CD4-positive, alpha-beta memory T cell (primary cell): ENCODE measurements at places on chromosomes 3 and 15. TPM values are rescaled to one million over a fixed set of nuclear protein-coding genes. Genes with fewer than 3 reads are reported as not detected.
A peak's percentile ranks its signal among the peaks of the same experiment; 100 is the strongest.

GRCh38 chr3:139870000-139870675, 64.8 kb upstream of the CLSTN2 start:
- no peak overlapping the region for H3K4me3 ChIP-seq
- H3K4me1 ChIP-seq, result no peaks in the 10 kb centered on the region
- no peaks in the 10 kb centered on the region for H3K27me3 ChIP-seq
- DNase-seq, result no peak

DNA sequence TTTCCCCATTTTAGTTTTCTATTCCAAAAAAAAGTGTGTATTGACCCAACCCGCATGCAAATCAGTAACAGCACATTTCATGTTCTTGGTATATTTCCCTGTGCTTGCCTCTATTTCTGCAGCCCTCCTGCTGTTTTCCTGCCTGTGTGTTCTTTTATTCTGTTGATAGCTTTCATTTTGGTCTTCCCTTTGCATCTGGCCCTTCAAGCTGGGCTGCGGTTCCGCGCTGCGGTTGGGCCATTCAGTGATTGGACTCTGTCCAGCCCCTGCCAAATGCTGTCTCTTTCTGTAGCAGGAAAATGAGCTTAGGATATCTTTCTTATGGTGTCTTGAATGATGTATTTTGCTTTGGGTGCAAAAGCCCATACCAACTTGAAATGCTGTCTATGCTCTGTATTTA, 49.9 kb downstream of the ZNF621 start:
- no peak overlapping the region for H3K27ac ChIP-seq
- no peaks in the 10 kb centered on the region for H3K36me3 ChIP-seq
- no peaks in the 10 kb centered on the region for H3K4me1 ChIP-seq
- no peaks in the 10 kb centered on the region for H3K27me3 ChIP-seq

The CCK gene
- not detected for polyA plus RNA-seq

DNA sequence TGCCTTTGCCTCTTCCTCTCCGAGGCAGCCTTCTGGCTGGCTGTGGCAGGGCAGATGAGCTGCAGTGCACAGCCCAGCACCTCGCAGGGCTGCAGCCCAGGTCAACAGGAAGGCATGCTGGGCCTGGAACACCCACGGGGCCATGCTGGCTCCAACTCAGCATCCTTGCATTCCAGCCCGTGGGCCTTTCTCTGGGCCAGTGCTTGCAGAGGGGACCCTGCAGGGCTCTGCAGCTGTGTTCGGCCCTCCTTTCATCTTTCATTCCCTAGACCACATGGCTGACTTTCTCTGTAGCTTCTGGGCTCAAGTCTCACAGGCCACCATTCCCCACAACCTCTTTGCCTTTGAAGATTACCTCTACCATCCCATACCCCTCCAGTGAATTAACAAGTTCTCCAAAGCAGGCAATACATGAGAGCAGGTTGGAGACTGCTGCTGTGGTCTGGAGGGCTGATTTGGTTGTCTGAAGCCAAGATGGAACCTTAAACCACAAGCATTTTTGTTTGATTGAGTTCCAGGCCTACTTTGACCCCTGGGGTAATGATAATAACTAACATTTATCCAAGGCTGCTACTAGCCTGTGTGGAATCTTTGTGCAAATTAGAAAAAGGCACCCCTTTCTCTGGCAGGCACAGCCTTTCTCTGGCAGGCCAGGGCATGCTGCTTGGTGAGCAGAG, 5.9 kb downstream of the FAM131A start:
- H3K36me3 ChIP-seq, result peaks cover 3% of the 10 kb centered on the region
- H3K4me3 ChIP-seq, result no peak overlapping the region
- no peak for DNase-seq
- H3K27me3 ChIP-seq, result no peaks in the 10 kb centered on the region
- no peaks in the 10 kb centered on the region for H3K4me1 ChIP-seq
- H3K27ac ChIP-seq, result no peak overlapping the region

The EFCC1 gene
- polyA plus RNA-seq, result not detected

The GNB4 gene
- 0.03 TPM for polyA plus RNA-seq

The THAP10 gene
- 0.31 TPM for polyA plus RNA-seq

DNA sequence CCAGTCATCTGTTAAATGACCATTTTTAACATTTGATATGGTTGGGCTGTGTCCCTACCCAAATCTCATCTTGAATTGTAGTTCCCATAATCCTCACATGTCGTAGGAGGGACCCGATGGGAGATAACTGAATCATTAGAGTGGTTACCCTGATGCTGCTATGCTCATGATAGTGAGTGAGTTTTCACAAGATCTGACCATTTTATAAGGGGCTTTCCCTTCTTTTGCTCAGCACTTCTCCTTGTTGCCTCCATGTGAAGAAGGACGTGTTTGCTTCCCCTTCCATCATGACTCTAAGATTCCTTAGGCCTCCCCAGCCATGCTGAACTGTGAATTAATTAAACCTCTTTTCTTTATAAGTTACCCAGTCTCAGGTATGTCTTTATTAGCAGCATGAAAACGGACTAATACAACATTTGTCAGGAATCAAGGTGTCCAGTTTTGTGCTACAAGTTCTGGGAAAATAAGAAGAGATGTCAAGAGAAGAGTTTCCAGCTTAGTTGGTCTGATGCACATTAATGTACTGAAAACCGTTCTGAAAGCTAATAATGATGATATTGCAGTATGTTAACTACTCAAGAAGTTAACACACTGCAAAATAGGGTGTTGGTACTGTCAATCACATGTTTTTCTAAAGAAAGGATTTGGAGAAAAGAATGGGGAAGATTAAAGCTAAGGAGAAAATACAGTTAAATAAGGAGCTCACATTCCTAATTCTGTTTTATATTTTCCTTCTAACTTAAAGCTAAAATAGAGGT, 67.9 kb downstream of the ATP8B4 start:
- no peaks in the 10 kb centered on the region for H3K27me3 ChIP-seq
- no peaks in the 10 kb centered on the region for H3K4me1 ChIP-seq
- H3K4me3 ChIP-seq, result no peak overlapping the region
- no peak overlapping the region for H3K27ac ChIP-seq

DNA sequence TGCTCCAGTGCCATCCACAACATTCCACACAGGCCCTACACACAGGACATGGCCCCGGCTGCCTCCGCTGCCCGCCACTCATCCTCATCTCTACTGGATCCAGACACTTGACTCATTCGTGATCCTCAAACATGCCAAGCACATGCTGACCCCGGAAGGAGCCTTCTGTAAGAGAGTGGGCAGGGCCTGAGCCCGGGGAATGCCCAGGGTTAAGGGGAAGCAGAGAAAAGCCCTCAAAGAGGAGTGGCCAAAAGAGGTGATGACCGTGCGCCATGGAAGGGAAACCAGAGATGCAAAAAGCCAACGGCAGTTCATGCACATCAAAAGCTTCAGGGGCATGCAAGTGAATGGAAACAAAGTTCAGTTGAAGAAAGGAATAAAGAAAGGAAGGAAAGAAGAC, 46.1 kb downstream of the RFTN1 start:
- no peak overlapping the region for H3K27ac ChIP-seq
- no peaks in the 10 kb centered on the region for H3K27me3 ChIP-seq
- H3K4me3 ChIP-seq, result no peak overlapping the region
- H3K36me3 ChIP-seq, result no peaks in the 10 kb centered on the region

GRCh38 chr15:60426870-60427508, 29.2 kb upstream of the ANXA2 start:
- peaks cover 12% of the 10 kb centered on the region for H3K36me3 ChIP-seq
- no peak for DNase-seq
- no peaks in the 10 kb centered on the region for H3K4me1 ChIP-seq
- no peak overlapping the region for H3K27ac ChIP-seq
- H3K27me3 ChIP-seq, result no peaks in the 10 kb centered on the region

DNA sequence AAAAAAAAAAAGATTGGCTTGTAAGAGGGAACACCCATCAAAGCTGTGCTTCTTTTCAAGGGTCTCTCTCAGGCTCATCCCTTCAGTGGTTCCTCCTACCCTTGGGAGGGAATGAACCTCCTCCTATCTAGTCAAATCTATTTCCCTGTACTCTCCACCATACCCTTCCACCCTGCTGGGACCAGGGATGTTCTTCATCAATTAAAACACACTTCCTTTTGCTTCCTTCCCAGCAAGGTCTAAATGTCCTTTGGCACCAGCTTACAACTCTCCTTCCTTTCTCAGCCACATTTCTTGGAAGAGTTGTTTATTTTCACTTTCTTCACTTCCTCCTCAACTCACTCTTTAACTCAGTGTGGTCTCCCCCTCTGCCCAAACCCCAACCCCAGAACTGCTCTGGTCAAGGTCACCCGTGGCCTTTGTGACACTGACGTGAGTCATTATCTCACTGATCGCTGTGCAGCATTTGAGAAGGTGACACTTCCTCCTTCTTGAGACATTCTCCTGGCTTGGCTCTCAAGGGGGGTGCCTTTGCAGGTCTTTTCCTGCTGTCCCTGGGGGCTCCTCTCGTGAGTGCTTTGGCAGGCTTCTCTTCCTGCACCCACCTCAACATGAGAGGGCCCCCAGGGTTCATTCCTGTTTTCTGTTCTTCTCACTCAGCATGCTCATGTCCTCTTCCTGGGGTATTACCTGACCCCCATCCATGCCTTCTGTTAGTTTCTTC, 210.5 kb upstream of the TLE3 start:
- H3K4me1 ChIP-seq, result peaks cover 23% of the 10 kb centered on the region
- no peaks in the 10 kb centered on the region for H3K36me3 ChIP-seq
- H3K4me3 ChIP-seq, result no peak overlapping the region
- H3K27ac ChIP-seq, result no peak overlapping the region

DNA sequence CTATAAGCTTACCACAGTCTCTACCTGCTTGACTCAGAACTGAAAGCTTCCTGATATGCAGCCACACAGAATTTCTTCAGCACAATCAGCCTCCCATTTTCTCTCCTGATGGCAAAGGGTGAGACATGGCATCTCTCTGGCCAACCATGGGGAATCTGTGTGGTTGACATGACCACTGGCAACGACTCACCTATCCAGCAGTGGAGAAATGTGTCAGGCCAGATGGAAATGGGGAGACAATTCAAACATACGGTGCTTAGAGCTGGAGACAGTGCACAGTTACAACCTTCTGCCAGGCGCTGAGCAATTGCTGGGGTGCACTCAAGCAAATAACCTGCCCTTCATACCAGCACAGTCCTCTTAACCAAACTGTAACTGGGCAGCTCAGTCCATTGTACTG, 3.6 kb downstream of the ZNF385D start:
- DNase-seq, result no peak
- H3K4me3 ChIP-seq, result no peak overlapping the region
- no peak overlapping the region for H3K27ac ChIP-seq
- no peaks in the 10 kb centered on the region for H3K36me3 ChIP-seq
- H3K4me1 ChIP-seq, result no peaks in the 10 kb centered on the region

GRCh38 chr3:14125193-14126016, 553 bp downstream of the TMEM43 start:
- peak overlapping the region; percentile 78 for H3K4me3 ChIP-seq
- DNase-seq, result peak; percentile 23
- peaks cover 38% of the 10 kb centered on the region for H3K4me1 ChIP-seq
- no peaks in the 10 kb centered on the region for H3K27me3 ChIP-seq

The ZNF80 gene
- polyA plus RNA-seq, result 0.34 TPM
